ENCODE measurements at places on chromosomes 4 and X.

GRCh38 chr4:8699479-8700145 lies 107.0 kb downstream of the CPZ start:
- no peak for ATAC-seq

DNA sequence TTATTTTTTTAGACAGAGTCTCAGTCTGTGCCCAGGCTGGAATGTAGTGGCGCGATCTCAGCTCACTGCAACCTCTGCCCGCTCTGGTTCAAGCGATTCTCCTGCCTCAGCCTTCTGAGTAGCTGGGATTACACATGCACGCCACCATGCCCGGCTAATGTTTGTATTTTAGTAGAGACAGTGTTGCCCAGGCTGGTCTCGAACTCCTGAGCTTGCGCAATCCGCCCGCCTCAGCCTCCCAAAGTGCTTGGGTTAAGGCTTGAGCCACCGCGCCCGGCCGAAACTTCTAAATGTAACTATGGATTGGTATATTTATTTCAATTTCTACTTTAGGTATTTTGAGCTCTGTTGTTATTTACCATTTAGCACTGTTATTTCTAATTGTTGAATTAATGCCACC lies 79.4 kb downstream of the FAM193A start:
- ATAC-seq = no peak

- no peak for ATAC-seq
These were observed 4.0 kb downstream of the CDKN2AIP start for GRCh38 chr4:183448436-183448835.

DNA sequence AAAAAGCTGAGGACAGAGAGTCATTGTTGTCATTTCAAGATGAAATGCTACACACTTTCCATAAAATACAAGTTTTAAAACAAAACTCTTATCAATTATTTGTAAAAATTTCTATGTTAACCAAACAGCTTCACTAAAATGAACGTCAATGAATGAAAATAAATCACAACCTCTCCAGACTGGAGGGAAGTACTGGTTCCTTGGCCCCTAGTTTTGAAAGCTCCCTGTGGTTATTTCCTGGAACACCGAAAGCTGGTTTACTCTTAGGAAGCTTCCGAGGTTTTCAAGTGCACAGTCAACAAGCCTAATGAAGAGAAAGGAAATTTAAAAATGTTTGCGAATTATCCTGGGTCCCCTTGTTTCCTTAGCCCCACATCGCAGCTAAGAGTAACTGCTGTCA lies 191.1 kb upstream of the TTC29 start:
- ATAC-seq = no peak

DNA sequence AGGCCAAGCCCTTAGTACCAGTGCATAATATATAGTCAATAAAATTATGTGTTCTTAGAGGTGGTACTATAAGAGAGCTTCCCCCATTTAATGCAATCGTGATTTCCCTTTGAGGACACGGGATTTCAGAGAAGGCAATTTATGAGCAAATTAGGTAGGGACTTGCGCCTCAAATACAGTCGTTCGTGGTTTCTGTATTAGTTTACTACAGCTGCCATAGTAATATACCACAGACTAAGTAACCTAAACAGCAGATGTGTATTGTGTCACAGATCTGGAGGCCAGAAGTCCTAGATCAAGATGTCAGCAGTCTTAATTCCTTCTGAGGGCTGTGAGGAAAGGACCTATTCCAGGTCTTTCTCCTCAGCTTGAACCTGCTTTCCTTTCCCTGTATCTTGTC lies 1.5 kb upstream of the PUDP start:
- no peak for ATAC-seq

GRCh38 chr4:12507868-12508481 lies 976.2 kb downstream of the RAB28 start:
- ATAC-seq = no peak

DNA sequence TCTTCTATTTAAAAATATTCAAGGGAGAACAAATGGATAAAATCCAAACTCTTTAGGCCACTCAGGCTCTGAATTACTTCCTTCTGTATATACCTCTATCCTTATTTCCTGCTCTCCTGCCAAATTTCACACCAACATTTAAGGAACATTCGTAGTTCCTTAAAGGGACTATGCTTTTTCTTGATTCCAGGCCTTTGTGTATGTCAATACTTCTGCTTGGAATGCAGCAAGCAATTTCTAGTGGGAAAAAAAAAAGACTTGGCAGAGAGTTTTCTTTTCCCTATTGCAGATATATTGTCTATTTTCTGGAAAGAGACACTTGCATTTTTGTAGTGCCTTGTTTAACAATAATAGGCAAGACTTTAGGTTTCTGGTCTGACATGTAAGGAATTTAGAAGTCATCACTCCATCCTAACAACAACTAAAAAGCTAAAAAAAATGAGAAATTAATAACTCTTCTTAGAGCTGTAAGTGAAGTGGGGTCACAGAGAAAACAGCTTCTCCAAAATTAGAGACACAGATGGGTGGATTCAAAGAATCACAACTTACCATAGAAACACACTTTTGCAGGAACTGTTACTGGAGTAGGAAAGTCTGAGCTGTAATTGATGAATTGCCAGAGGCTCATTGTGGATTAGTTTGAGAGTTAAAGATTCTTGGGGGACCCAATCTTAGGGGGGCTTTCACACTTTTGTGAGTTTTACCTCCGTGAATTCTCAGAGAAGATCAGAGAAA lies 2.1 kb upstream of the ADH5 start:
- ATAC-seq = no peak

- ATAC-seq = no peak
These were observed 9.1 kb upstream of the PAGE1 start for GRCh38 chrX:49704691-49705404.

- ATAC-seq = no peak
These were observed 201.6 kb downstream of the BMPR1B start for GRCh38 chr4:94959307-94959706.

- no peak for ATAC-seq
These were observed 49.8 kb downstream of the SH3RF1 start for GRCh38 chr4:169220854-169221411.
